ENCODE measurements at places on chromosomes 1 and 21.
A peak's percentile ranks its signal among the peaks of the same experiment; 100 is the strongest.

- DNase-seq = no peak
These were observed 3.0 kb downstream of the MMEL1 start for GRCh38 chr1:2629627-2630497.

- peak; percentile 62 for DNase-seq
These were observed 18.3 kb upstream of the VAMP3 start for GRCh38 chr1:7752512-7753417.

GRCh38 chr21:44353191-44353970 is at the start of gene TRPM2:
Gene TRPM2, plus strand, starts transcription at chr21:44353621. Its CDS starts 80 bp downstream, at chr21:44353701.
- no peak for DNase-seq

- DNase-seq = peak; percentile 5
These were observed 47.4 kb downstream of the CAMTA1 start for GRCh38 chr1:6832531-6833188.

- no peak for DNase-seq
These were observed 209.1 kb upstream of the COA6 start for GRCh38 chr1:234164098-234164709.

GRCh38 chr1:92795166-92795565 is 10.3 kb upstream of the EVI5 start:
- no peak for DNase-seq

DNA sequence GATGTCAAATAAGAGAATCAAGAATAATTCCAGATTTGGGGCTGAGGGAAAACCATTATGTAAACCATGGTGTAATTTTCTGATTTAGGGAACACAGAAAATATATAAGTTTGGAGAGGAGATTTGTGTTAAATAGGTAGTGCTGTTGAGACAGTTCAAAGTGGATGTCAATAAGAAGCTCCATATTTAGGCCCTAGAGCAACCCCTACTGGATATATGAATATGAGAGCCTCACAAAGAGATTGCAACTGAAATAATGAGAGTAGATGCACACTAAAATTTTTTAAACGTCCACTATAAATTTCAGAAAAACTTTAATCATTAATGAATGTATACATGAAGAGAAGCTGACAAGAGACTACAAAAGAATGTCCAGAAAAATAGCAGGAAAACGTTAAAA is 1447.8 kb upstream of the PRMT6 start:
- DNase-seq = no peak

GRCh38 chr1:245641384-245641783 is 486.6 kb downstream of the KIF26B start:
- DNase-seq = no peak

- DNase-seq = no peak
These were observed 9.8 kb downstream of the PDZK1IP1 start for GRCh38 chr1:47179988-47180563.

DNA sequence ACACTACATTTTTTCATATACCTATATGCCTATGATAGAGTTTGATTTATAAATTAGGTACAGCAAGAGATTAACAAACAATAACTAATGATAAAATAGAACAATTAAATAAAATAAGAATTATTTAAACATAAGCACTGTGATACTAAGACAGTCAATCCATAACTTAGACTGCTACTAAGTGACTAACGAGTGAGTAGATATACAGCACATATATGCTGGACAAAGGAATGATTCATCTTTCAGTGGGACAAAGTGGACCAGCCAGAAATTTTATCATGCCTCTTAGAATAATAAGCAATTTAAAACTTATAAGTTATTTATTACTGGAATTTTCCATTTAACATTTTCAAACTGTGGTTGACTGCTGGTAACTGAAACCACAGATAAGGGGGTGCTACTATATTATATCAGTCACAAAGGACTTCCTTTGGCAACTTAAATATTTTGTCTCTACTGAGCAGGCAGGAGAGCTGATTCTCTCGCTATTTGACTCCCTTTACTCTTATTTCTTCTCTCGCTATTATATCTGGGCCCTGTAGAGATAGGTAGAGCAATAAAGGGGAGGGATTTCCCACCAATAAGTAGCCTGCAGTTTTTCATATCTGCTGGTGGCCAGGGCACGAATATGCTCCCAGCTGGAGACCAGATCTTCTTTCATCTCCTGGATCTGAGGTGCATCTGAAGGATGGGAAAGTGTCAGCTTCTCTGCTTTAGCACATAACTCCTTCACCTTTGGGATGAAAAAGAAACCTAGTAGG is 10.8 kb downstream of the SPTA1 start:
- no peak for DNase-seq

GRCh38 chr1:94070865-94071264 is 50.1 kb downstream of the ABCA4 start:
- DNase-seq = no peak
